ENCODE measurements at places on chromosomes 7 and 10.

GRCh38 chr10:1267568-1267967 lies 211.4 kb downstream of the WDR37 start:
- DNase-seq = no peak

DNA sequence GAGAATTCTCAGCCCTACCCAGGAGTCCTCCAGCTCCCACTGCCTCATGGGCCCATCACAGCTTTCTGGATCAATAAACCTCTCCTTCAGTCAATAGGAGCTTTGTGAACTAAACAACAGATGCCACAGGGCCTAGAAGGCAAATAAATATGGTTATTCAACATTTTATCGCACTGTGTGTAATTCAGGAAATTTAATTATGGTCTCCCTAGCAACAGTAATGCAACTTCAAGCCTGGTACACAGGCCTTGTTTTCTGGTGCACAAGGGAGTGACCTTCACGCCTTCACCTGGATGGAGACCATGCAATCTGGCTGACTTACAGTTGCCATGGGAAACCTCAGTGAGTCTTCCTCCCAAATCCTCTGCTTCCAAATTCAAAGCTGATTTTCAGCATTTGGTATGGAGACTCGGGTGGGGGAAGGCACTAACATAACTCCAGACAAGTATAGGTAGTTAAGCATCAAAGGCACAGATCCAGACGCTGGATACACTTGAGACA lies 441.0 kb upstream of the NPVF start:
- DNase-seq = no peak

DNA sequence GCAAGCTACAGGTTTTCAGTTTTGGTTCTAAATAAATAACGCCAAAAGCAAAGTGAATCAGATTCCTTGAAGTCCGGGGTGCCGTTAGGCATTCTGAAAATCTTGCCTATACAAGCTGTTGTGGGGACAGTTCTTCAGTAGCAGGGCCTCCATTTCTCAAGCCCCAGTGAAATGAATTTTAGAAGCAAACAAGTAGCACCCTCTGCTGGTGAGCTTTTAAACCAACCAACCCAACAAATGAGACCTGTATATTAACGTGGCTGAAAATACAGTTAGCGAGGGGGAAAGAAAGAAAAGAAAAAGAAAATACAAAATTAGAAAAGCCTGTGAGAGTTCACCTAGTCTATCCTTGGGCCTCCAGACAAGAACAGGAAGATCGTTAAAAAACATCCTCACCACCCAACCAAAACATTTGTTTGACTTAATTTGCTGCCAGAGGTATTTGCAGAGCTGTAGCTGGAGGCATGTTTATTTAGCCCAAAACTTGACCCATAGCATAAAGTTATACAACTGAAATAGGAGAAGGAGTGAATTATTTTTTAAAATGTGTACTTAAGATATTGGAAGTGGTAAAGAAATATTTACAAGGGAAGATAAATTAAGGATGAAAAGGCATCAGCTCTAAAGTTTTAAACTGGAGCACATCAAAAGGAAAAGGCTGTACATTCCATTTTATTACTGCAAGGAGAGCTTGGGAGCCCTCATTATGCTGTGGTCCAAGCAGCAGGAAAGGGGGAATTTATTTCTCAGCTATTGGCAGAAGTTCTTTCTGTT lies 98.9 kb downstream of the DYNC1I1 start:
- peak; percentile 42 for DNase-seq

DNA sequence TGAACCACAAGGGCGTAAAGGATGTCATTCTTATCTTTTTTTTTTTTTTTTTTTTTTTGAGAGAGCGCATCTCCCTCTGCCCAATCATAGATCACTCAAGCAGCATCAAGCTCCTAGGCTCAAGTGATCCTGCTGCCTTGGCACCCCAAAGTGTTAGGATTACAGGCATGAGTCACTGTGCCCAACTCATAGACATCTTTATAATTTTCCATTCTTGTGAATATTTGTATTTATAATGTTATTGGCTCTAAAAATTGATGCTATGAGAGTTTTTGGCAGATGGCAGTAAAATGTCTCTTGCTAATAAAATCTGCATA lies 128.7 kb downstream of the AKR1D1 start:
- no peak for DNase-seq

GRCh38 chr10:119940487-119940886 lies 48.0 kb downstream of the SEC23IP start:
- no peak for DNase-seq

- DNase-seq = no peak
These were observed 28.5 kb upstream of the CROT start for GRCh38 chr7:87316846-87317552.

DNA sequence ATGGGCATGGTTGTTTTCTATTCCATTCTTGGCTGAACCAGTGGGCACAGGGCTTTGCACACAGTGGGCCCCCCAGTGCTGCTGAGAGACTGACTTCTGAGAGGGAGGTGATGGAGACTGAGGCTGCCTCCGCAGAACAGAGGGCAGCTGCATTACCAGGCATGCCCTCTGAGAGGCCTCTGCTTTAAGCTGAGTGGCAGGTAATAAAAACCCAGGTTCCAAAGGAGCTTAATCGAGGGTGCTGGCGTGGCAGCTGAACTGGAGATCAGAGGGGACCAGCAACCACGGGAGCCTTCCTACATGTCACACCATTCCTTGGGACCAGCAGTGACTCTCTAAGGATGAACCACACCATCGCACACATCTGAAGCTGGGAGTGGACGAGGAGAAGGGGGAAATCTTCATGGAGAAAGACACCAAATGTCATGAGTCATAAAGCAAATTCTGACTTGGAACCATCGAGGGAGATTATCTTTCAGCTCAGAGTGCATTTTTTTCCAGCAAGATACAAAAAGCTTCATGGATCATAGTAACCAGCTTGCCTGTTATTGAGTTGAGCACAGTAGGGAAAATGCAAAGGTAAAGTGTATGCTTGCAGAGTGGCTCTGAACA lies 24.6 kb downstream of the HIPK2 start:
- DNase-seq = no peak

DNA sequence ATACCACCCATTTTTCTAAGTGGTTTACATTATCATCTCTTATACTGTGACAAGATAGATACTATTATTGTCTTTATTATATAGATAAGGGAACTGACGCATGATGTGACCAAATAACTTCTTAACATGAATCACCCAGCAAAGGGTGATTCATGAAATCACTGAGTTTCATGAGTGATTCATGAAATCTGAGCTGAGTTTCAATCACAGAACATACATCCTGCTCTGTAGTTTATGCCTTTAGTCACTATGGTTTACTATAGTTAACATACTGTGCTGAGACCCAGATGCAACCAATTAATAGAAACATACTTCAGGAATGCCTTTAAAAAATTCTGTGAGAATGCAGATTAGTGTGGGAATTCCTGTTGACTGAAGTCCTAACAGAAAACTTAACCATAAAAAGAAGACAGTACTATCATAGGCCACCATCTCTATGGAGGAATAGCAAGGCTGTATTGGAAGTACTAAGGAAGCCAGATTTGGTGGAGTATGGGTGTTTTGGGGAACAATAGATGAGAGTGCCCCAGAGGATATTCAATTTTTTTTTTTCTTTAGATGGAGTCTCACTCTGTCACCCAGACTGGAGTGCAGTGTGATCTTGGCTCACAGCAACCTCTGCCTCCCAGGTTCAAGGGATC lies 43.1 kb upstream of the SEMA3A start:
- no peak for DNase-seq

DNA sequence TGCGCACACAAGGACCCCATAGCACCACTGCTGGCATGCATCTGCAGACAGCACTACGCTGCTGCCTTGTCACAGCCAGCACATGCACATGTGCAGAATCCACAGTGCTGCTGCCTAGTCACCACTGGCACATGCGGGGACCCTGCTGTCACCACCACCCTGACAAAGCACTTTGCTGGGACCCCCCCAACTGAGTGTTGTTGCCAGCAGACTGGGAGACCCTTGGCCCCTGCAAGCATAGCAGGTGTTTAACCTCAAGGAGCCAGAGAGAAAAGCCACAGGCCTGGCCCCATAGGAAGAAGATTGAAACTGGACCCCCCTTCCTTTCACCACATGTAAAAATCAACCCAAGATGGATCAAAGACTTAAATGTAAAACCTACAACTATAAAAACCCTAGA lies 211.2 kb downstream of the ITGB1 start:
- no peak for DNase-seq

DNA sequence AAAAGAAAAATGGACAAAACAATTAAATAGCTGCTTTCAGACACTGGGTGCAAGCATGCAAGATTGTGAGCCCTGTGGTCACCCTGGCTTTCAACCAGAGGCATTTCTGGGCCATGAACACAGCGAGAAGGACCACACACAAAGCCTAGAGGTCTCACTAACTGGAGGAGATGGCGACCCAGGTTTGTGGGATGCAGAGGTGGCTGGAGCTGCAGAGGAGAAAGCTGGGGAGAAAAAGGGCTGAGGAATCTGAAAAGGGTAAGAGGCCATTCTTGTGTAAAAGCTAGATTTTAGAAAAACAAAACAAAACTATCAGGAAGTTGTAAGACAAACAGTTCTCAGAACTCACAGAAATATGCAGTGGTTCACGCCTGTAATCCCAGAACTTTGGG lies 30.1 kb upstream of the PTPRN2 start:
- DNase-seq = peak; percentile 93

GRCh38 chr7:29564496-29565223 lies 1.0 kb downstream of the PRR15 start:
- no peak for DNase-seq

DNA sequence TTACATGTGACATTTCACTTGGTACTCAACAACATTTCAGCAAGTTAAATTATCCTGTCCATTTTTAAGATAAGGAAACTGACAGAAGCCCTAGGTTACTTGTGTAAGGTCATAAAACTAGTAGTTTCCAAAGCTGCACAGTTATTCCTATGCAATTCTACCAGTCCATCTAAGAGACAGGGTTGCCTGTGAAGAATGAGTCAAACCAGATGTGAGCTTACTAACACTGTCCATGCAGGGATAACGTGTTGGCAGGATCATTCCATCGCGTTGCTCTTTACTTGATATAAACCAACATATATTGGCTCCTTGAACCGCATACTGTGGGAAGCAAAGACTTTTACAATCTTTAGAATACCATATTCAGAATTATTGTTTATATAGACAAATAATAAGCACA lies 280.9 kb upstream of the HGF start:
- DNase-seq = no peak

- DNase-seq = no peak
These were observed 525.3 kb upstream of the CELF2 start for GRCh38 chr10:10492420-10492819.

- DNase-seq = no peak
These were observed 71.7 kb downstream of the MAP3K8 start for GRCh38 chr10:30505543-30506298.
